IPS-NIHi11 (cell line): ENCODE measurements at places on chromosomes 3 and 15.

DNA sequence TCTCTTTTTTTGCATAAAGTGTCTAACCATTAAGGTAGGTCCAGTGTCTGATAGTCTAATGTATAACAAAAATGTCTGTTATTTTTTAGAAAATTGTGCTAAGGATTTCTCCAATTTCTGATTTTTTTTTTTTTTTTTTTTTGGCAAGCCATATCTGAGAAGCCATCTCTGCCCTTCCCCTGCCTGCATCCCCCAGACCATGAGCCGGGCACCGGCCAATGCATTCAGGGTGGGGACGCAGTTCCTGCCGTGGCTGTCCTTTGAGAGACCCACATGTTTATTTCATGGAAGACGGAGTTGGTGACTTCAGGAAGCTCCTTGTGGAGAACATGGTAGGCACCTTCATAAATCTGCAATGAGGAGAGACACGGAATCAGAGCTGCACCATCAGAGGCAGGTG, 19.2 kb downstream of the ABTB1 start:
- no peak for DNase-seq

- peak; percentile 13 for DNase-seq
Observed at GRCh38 chr3:55160241-55160983, 232.6 kb upstream of the LRTM1 start.

DNA sequence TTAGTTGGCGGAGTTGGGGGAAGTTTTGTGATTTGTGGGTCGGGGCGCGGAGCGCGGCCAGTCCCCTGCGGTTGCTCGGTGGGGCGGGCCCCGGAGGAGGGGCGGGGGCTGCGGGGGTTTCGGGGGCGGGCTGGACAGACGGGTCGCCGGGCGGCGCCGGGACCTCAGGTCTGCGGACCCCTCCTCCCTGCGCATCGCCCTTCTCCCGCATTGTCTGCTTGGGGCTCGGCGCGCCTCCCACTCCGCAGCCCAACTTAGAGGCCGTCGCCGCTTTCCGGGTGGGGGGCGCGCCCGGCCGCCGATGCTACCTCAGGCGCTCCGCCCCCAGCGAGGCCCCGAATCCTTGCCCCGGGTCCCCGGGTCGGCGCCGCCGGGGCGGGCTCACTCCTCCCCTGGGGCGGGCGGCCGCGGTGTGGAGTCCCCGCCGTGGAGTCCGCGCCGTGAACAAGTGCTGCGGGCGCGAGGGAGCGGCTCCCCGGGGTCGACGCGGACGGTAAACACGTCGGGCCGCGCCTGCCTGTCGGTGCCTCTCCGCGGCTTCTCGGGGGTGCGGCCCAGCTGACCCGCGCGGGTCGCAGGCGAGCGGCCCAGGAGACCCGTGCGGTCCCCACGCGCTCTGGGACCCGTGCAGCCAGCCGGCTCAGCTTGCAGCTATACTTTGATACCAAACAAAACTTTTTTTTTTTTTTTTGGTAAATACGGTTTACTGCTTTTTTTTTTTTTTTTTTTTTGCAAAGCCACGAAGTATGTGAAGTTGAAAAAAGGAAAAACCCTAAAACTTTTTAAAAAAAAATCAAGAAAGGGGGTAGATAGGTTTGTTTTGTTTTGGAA, 624 bp downstream of the AKAP13 start:
- peak; percentile 84 for DNase-seq

GRCh38 chr3:126367316-126367805, 10.2 kb upstream of the KLF15 start:
- no peak for DNase-seq

- DNase-seq = no peak
Observed at GRCh38 chr3:89571298-89571697, 463.9 kb downstream of the EPHA3 start.

DNA sequence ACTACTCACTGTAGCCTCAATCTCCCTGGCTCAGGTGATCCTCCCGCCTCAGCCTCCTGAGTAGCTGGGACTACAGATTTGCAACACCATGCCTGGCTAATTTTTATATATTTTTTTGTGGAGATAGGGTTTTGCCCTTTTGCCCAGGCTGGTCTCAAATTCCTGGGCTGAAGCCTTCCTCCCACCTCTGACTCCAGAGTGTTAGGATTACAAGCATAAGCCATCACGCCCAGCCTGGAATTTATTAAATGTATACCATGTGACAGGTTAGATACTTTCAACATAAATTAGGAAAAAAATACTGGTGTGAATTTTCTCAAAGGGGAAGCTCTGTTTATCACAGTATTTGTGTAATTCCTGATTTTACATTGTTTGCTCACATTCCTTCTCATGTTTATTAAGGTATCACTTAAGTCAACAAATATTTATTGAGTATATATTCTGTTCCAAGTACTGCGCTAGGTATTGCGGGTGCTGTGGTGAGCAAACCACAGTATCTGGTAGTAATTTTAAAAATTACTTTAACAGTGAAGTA, 24.8 kb downstream of the PPP4R2 start:
- DNase-seq = no peak

GRCh38 chr15:72369964-72370363, 5.8 kb downstream of the HEXA start:
- no peak for DNase-seq

- DNase-seq = no peak
Observed at GRCh38 chr3:158455406-158455805, 115.6 kb upstream of the MLF1 start.

GRCh38 chr3:131386429-131387165, 5.0 kb downstream of the NUDT16 start:
- DNase-seq = no peak

DNA sequence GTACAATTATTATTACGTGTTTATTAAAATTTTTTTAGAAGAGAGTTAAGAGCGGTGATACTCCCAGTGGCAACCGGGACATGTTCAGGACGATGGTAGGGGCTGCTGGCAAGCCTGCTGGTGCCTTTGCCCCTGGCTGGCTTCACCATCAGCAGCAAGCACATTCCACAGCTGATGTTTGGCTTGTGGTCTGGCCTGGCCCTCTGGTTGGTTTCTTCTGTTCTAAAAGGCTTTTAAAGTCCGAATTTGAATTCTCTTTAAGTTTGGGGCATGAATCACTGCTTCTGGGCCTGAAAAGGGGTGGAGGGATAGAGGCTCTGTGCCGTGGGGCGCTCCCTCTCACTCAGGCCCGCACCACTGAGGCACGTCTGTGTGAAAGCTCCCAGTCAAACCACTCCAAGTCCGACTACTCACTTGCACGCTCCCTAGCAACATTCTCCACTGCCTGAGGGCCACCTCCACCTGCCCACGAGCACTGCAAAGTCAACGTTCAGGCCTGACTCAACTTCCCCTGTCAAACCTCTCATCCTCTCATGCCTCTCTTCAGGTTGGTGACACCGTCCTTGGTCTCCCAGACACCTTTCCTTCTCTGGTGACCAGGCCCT, 10.1 kb downstream of the ITGA11 start:
- no peak for DNase-seq

DNA sequence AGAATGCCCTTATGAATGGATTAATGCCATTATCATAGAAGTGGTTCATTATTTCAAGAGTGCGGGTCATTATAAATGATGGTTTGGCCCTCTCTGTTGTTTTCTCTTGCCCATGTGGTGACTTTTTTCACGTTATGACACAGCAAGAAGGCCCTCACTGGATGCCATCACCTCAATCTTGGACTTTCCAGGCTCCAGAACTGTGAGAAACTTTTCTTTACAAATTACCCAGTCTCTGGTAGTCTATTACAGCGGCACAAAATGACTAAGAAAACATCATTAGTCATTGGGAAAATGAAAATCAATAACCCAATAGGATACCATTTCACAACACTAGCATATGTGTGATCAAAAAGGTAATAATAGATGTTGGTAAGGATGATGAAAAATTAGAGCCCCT, 119.0 kb upstream of the LPP start:
- no peak for DNase-seq

DNA sequence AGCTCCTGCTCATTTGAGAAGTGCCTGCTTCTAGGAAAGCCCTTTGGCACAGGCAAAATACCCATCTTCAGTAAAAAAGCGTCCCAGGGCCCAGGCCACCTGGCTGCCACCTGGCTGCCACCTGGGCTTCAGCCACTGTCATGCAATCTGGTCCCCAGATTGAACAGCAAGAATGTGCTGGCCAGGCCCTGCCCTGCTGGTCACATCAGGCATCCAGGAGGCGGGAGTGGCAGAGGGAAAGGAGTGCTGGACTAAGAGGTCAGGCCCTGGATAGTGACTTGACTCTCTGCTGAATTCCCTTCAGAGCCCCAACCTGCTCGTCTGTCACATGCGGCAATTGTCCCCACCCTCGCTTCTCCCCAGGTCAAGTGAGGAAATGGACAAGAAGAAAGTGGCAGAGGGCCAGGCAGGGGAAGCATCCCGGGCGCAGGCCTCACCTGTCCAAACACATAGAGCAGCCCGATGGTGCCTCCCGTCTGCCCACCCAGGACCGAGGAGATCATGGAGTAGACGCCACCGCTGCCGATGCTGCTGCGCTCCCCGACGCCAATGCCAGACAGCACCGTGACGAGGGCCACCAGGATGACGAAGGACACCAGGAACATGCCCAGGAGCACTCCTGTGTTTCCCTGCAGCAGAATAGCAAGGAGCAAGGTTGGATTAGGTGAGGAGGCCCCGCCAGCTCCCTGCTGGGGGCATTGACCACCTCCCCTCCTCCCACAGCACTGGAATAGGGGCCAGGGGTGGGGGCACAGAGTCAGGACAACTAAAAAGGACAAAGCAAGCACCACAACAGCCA, 25.5 kb downstream of the SLC12A8 start:
- no peak for DNase-seq

DNA sequence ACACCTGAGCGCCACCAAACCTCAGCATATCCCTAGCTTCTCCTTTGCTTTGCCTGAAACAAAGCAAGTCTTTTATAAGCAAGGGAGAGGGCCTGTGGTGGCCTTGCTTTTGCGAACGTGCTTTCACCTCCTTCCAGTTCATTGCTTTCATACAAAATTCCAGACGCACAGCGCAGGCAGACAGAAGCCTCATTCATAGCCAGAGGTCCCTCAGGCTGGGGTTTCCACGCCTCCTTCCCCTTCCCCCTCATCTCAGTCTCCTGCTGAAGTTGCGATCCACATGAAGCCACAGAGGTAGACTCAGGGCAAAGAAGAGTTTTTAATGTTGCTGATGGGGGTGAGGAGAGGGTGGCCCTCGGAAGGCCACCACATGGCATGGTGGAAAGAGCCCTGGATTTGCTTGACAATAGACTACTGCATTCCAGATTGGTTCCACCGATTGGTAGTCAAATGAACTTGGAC, 59.4 kb upstream of the FLNB start:
- DNase-seq = no peak

DNA sequence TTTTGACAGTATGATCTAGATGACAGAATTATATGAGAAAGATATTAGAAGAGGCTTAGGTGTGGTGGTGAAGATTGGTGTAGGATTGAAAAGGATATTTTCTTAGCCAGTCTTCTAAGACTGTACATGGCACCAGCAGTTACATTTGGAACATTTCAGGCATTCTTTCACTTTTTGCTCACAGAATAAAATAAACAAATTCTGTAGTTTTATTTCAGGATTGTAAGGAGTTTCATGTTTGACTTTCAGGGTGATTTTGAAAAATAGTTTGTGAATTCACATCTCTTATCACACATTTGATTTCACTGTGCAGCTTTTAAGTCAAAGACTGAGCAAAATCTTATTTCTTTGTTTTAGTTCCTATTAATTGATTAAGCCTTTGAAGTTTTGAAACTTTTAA, 27.1 kb downstream of the DNAJC13 start:
- DNase-seq = no peak

GRCh38 chr3:155372281-155372680, 78.8 kb upstream of the STRIT1 start:
- no peak for DNase-seq

DNA sequence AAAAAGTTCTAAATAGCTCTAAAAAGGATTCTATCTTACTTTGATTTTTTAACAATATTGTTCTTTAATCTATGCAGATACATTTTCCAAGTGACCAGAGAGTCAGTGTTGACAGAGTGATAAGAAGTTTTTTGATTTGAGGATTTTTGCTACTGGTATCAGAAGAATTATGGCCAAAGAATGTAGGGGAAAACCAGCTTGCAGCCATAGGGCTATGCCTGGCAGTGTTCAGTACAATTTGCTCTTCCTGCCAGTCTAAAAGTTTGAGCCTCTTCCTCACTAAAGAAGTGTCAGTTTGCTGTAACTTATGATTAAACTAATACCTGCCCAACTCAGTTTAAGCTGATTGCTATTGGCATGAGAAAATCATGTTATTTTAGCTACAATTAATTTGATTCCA, 35.3 kb upstream of the FSIP1 start:
- no peak for DNase-seq
